ENCODE measurements at places on chromosomes 1 and 21.

GRCh38 chr1:239098400-239099037, 287.8 kb upstream of the CHRM3 start:
- no peak for DNase-seq

DNA sequence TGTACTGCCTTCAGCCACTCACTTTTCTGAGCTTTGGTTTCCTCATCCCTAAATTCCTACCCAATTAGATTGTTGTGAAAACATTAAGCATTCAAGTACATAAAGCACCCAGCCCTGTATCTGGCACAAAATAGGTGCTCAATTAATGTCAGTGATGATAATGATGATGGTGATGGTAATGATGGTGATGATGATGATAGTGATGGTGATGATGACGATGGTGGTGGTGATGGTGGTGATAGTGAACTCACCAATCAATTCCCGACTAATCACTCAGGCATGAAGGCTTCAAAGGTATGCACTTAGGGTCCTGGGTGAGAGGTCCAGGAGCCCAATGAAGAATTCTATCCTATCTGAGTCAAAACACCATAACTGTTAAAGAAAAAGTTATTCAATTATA, 383.5 kb downstream of the MATN1 start:
- DNase-seq = no peak

GRCh38 chr1:208178091-208178529, 66.1 kb downstream of the PLXNA2 start:
- no peak for DNase-seq

DNA sequence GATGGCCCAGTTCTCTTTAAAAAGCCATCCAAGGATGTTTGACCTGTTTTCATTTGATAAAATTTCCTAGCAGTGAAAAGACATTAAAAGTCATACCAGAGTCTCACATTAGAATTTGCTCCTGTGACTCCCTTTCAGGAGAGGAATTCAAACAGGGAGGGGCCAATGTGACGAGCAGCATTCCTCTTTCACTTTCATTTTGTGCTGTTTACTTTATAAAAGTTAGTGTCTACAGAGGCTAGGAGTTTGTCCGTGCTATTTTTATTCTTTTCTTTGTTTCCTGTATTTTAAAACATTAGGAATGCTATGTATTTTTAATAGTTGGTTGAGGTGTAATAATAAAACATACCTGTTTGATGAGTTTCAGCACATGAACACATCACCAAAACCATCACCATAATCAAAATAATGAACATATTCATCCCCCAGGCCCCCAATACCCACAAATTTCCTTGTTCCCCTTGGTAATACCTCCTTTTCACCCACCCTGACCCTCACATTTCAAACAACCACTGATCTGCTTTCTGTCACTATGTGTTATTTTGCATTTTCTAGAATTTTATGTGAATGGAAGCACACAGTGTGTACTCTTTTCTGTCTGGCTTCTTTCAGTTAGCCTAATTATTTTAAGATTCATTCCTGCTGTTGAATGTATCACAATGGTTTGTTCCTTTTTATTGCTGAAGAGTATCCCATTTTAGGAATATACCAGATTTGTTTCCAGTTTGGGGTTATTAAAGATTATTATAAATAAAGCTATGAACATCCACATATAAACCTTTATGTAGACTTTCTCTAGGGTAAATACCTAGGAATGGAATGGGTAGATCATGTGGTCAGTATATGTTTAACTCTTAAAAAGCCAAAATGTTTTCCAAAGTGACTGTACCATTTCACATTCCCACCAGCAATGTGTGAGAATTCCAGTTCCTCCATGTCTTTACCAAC, 129.5 kb downstream of the TENT5C start:
- DNase-seq = no peak

- no peak for DNase-seq
Measured at GRCh38 chr1:40753142-40753882, 30.3 kb upstream of the KCNQ4 start.

DNA sequence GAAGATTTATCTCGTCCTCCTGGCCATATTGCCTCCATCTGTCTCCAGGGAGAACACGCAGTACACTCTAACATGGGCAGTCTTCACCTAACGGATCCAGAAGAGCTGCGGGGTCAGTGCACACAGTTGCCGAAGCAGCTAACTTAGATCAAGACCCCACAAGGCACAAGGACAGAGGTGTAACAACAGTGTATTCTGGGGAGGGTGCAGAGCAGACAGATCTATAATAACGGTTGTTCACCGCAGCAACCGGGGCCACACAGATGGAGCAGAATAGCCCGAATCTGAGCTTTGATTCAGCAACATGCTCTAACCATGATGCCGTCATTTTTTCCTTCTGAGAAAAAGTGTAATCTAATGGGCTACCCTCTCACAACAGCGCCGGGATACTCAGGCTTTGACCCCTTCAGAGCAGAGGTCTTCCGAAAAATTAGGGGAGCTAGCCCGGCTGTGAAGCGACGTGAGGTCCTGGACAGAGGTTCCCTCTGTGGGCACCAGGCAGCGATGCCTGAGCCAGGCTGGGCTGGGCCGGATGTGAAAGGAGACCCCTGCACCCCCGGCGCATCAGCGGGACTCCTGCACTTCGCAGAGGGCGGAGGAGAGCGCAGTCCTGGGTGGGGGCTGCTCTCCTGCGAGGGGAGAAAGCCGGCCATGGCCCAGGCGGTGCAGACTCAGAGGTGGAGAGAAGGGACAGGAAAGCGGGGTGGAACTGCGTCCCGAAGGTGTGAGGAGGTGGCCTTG, 57.5 kb downstream of the BCL9 start:
- no peak for DNase-seq

DNA sequence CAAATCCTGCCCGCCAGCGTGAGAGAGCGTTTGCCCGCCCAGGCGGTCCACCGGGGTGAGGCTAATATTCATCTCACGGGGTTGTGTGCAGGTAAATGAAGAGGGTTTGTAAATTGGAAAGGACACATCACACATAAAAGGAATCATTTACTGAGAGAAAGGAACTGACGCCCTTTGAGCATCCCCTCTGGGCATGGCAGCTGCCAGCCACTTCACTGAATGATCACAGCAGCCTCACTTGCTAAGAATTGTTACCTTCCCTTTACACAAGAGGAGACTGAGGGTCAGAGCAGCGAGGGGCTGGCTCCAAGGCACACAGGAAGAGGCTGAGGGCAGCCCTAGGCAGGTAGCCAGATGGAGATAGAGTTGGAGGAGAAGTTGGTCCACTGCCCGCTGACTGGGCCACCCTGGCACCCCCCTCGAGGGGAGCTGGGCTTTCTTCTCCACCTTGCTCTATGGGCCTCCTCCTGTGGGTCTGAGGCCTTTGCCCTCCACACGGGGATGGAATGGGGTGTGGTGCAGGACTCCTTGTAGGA, 96.0 kb downstream of the FOXD2 start:
- no peak for DNase-seq

GRCh38 chr1:234924450-234925355, 203.9 kb downstream of the TOMM20 start:
- DNase-seq = no peak

GRCh38 chr1:171590022-171590421, 32.0 kb upstream of the MYOCOS start:
- no peak for DNase-seq

DNA sequence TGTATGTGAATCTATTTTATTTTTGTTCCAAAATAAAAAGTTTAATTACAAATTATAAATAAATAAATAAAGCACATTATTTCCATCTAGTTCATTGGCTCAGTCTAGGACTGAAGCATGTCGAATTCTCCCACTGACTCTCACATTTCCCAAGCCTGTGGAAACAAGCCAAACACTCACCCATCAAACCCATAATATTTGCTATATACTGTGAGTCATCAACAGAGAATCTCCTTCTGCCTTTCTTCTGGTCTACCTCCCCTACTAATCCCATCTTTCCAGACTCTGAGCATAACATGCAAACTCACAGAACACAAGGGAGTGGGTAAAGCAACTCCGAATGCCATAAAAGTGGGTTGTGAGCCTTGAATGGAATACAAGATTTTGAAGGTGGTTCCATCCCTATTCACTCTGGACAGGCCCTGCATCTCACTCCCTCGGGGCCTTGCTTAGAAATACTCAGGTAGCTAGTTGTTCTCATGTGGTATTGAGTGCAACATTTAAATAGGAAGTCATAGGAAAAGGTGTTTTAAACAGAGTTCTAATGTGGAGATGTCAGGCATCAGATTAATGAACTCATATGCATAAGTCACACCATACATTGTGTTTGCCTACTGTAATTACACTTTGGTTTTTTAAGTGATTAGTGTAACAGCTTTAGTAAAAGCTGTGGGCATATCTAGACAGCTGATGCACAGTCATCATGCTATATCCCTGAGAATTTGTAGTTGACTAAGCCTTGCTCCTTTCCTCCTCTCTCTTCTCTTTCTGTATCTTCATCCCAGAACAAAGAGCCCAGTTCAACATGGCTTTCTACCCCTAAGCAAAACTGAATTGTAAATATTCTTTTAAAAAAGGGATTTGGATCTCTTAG, 47.0 kb downstream of the F5 start:
- DNase-seq = no peak

GRCh38 chr1:68175621-68176398, 56.5 kb downstream of the WLS start:
- no peak for DNase-seq

DNA sequence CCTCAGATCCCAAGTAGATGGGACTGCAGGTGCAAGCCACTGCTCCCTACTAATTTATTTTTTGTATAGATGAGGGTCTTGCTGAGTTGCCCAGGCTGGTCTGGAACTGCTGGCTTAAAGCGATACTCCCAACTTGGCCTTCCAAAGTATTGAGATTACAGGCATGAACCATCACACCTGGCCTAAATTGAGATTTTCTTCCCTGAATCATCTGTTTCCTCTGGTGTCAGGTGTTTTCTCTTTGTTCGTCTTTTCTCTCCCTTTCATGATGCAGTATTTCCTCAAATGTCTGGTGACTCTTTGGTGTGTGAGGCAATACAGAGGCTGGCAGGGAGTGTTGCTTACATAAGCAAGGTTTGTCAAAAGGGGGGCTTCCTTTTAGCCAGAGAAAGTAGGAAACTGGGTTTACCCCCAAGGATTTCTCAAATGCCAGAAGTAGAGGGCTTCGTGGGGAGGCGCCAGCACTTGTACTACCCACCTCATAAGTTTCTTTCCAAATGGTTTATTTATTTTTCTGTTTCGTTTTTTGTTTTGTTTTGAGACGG, 27.6 kb downstream of the CLDN14 start:
- DNase-seq = no peak

DNA sequence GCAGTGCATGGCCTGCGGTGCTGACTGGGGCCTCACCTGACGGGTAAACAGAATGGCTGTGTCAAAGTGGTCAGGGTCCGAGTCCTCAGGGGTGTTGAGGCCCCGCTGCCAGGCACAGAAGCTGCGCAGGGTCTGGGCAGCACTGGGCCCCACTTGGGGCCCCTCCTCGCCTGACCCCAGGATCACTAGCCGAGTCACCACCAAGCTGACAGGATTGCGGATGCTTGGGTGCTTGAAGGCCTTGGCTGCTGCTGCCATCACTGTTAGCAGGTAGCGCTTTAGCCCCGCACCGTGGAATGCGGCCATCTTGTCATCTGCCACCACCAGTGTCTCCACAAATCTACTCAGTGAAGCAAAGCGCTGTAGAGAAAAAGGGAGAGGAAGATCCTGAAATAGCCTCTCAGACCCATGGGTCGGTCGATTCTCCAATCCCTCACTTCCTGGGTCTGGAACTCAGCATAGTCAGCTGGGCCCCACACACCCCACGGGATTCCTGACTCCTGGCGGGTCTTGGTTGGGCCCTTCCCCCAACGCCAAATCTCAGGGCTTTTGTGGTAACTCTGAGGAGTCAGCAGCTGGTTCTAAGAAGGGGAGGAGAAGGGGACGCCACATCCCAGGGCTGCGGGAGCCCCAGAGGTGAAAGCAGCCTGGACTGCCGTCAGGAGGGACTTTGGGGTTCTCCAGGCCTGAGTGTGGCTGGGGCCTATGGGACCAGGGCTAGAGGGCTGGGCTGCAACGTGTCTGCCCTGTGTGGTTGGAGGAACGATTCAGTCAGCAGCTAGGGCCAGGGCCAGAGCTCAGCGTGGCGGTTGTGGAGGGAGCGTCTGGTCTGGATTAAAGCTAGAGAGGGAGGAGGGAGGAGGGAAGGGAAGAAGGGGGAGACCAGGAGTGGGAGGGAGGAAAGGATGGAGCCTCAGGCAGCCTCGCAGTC, 2.1 kb downstream of the ADAMTS4 start:
- no peak for DNase-seq

DNA sequence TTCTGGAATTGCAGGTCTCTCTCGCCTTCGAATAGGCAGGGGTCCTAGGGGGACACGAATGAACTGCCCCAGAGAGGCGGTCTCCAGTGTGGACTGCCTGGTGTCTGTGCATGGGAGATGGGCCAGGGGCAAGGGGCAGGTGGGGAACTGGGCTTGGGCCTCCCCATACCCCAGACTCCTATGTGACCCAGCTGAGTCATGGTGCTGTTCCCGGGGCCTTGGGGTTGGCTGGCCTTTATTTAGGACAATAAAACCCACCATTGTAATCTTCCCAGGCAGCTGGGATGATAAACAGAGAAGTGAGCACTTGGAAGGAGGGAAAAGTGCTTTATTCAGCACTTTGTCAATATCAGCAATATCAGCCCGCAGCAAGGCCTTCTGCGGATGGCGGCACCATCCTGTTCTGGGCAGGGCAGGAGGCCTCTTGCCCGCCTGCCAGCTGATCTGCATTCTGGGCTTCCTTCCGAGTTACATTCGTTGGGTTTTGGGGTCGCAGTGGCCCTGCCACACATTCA, 209.0 kb upstream of the TMEM51 start:
- no peak for DNase-seq

DNA sequence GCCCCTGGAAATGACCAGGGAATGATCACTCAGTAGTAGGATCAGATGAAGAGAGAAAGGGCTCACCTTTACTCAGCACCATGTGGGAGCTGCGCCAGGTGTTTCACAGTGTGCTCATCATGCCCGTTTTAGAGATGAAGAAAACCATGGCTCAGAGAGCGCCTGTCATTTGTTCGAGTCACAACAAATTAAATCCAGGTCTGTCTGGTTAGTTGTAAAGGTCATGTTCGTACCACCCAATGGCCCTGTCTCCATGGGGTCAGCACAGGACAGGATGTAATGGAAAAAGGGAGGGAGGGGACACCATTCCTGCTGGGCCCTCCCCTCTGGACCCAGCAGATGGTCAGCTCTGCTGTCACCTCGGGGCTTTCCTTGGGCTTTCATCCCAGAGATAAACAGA, 15.2 kb downstream of the KIRREL1 start:
- no peak for DNase-seq

GRCh38 chr1:206693029-206693428, 8.3 kb downstream of the MAPKAPK2 start:
- DNase-seq = no peak

DNA sequence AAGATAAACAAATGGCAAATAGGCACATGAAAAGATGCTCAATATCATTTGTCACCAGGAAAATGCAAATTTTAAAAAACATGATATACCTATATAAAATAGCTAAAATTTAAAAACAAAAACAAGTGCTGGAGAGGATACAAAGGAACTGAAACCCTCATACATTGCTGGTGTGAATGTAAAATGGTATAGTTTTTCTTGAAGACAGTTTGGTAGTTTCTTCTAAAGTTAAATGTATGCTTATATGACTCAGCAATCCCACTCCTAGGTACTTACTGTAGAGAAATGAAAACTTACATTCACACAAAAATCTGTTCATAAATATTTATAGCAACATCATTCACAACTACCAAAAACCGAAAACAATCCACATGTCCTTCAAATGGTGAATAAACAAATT, 11.2 kb downstream of the TAF12 start:
- DNase-seq = no peak

GRCh38 chr1:53375440-53375839, 47.6 kb upstream of the LRP8 start:
- no peak for DNase-seq

GRCh38 chr1:90382161-90382560, 334.9 kb downstream of the BARHL2 start:
- no peak for DNase-seq

All from stimulated activated CD8-positive, alpha-beta memory T cell treated with anti-CD3 and anti-CD28 coated beads, Interleukin-4, amount 100 ng/mL, for 4 hours (primary cell).